ENCODE measurements at places on chromosomes 5 and 9.
A peak's percentile ranks its signal among the peaks of the same experiment; 100 is the strongest.

DNA sequence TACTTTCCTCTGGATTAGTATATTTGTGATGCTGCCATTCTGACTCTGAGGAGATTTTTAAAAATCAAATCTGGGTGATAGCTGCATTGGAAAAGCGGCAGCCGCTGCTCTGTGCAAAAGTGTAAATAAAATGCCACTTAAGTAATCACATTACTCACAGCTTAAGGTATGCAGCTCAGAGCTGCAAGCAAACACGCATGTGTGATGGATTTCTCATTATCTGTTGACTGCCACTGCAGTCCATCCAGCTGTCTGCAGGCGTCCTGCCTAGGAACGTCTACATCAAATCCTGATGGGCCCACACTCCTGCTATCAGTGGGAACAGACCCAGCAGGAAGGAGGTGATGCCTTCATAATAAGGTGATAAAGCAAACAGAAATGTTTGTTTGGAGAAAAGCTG, 216.9 kb downstream of the SPOCK1 start:
- no peak for DNase-seq

- peak; percentile 28 for DNase-seq
These were observed 10.6 kb upstream of the PPP1R26 start for GRCh38 chr9:135468854-135469521.

DNA sequence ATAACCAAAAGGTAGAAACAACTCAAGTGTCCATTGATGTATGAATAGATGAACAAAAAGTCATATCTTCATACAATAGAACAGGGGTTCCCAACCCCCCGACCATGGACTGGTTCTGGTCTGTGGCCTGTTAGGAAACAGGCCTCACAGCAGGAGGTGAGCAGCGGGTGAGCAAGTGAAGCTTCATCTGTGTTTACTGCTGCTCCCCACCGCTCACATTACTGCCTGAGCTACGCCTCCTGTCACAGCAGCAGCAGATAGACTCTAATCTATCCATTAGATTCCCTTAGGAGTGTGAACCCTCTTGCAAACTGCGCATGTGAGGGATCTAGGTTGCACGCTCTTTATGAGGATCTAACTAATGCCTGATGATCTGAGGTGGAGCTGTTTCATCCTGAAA, 478.0 kb downstream of the BRINP1 start:
- no peak for DNase-seq

DNA sequence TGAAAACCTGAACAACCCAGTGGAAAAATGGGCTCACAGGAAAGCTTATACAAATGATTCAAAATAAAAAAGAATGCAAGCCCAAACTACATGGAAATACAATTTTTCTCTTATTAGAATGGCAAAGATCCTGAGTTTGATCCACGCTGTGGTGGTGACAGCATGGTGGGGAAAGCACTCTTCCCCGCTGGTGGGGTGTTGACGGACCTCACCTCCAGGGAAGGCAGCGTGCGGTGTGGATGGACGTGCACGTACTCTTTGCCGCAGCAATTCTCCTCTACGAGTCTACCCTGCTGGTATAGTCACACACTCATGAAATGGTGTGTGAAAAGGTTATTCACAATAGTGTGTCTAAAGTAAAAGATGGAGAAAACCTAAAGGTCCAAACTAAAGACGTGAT, 5.9 kb upstream of the ZFP62 start:
- no peak for DNase-seq

GRCh38 chr5:125486634-125487033, 740.2 kb upstream of the ZNF608 start:
- DNase-seq: no peak

DNA sequence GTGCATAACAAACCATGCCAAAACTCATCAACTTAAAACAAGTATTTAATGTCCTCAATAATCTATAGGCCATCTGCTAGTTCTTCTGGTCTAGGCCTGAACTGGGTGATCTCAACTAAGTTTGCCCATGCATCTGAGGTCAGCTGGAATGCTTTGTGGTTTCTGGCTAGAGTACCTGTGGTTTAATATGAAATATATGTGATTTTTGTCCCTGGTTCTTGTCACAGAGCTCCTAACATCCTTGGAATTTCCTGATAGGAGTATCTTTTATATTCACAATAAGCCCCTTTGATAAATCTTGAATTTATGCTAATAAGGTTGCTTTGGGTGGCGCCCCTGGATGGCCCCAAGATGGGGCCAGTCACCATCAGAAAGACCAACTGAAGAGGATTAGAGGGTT, 535.9 kb downstream of the DNAH5 start:
- no peak for DNase-seq

DNA sequence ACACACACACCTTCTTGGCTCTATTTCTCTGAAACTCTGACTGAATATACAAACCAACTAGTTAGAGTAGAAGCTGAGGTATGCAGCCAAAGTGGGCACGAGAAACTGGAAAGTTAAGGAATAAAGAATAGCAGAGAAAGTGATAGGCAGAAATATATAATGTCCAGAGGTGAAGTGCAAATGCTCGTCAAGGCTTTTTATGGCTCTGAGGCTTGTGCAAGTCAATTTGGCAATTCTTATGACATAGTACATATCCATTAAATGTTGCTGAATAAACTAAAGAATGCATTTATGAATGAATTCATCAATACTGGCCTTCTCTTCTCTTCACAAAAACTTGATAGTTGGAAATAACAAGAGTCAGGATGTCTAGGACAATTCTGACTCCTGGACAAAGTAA, 490.1 kb upstream of the DMAC1 start:
- DNase-seq: no peak

GRCh38 chr9:119951090-119951489, 581.9 kb upstream of the BRINP1 start:
- no peak for DNase-seq

DNA sequence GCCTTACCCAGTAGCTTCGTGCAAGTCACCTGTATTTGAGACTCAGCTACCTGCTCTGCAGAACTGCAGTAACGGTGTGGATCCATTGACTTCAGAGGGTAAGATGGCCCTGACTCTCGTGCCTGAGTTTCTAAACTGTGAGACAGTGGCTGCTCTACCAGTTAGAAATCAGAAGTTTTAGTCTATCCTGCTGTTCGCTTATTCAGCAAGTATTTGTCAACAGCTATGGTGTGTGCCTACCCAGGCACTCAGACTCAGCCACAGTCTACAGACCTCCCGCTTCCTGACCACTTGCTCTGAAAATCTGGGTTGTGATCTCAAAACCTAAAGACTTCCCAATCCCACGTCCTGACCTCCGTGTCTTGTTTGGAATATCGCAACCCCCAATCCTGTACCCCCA, 13.5 kb downstream of the AQP3 start:
- no peak for DNase-seq

DNA sequence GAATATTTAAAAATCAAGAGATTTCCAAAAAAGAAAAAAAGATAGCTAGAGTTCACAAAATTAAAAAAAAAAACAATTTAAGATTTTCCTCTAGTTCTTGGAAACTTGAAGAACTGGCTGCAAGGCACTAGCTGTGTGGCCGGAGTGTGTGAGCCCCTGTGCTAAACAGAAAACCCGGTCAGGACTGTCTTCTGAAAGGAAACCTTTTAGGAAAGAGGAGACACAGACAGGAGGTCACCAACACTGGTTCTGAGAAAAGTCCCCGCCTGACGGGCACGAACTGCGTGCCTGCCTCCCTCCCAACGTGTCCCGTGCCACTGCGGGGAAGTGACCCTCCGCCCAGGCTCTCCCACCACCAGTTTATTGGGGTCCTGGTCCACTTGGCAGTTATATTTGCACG, 15.2 kb downstream of the TTF1 start:
- DNase-seq: no peak

- no peak for DNase-seq
These were observed 6.5 kb downstream of the ERGIC1 start for GRCh38 chr5:172840432-172841154.

GRCh38 chr9:102986425-102986824, 8.7 kb upstream of the CYLC2 start:
- DNase-seq: no peak

DNA sequence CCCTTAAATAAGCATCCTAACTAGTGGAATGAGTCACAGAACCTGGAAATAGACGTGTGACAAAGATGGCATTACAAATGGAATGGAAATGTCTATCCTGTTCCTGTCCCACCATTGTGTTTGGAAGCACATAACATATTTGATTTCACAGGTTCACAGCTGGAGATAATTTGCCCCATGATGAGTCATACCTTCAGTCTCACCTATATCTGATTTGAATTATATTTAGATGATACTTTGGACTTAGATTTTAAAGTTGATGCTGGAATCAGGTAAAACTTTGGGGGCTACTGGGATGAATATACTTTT, 92.5 kb downstream of the CEMIP2 start:
- no peak for DNase-seq

GRCh38 chr5:143004361-143005145, 234.4 kb downstream of the ARHGAP26 start:
- DNase-seq: no peak

- no peak for DNase-seq
These were observed 53.6 kb downstream of the ASS1 start for GRCh38 chr9:130498298-130498917.

- DNase-seq: no peak
These were observed 58.1 kb downstream of the STARD4 start for GRCh38 chr5:111454198-111454622.
